ENCODE measurements at places on chromosomes 1 and 21.

DNA sequence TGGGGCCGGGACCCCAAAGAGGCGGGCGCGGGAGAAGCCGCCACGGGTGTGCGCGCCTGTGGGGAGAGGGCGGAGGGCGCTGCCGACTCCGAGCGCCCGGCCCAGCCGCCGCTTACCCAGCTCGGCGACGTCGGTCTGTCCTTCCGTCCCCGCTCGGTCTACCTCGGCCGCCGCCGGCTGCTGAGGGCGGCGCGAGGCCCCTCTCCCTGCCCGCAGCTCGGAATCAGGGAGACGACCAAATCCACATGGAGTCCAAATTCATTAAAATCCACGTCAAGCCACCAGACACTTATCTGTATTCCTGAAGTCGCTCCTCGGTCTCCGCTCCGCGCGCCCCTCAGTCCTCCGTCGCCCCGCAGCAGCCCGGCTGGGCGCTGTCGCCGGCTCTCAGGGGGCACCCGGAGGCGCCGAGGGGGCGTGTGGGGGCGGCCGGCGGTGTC, 637 bp downstream of the PLXNA2 start:
- DNase-seq = no peak

DNA sequence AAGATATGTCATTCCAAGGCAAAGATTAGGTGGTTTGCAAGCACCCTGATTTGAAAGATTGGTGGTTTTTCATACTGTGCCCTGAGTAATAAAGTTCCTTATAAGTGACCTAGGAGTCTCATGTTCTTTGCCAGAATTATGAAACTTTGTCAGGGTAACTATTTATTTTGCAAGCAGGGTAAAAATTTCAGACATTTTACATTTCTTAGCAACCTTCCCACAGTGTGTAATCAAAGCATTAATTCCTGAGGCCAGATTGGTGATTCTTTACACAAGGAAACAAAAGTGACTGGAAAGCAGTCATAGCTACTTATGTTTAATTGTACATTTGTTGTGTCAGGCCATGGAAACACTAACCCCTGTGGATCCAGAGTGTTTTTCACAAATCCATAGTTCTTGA, 998.0 kb upstream of the B3GALT2 start:
- no peak for DNase-seq

DNA sequence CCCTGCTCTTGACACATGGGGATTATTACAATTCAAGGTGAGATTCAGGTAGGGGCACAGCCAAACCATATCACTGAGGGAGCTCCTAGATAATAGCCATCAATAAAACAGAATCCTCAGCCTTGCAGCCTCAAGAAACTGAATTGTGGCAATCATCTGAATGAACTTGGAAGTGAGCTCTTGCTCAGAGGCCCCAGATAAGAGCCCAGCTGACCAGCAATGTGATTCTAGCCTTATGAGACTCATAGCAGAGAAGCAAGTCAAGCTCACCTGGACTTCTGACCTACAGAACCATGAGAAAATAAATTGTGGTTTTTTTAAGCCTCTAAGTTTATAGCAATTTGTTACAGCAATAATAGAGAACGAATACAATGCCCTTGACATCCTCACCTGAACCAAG, 302.5 kb downstream of the LTN1 start:
- DNase-seq = no peak

DNA sequence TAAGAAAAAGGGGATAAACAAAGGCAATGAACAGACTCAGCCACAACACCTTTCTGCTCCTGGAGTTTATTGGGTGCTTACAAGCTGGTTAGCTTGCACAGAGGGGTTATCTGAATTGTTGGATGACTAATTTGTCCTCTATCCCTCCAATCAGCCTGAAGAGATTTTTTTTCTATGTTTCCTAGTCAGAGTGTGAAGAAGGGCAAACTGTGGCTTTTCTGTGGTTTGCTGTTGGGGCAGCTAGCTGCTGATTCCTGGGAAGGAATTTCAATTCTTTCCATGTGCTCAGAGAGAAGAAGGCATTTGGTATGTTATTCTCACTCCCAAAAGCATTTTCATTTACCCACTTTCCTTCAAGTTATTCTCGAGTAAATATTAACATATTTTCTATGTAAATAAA, 48.6 kb downstream of the PCP4 start:
- DNase-seq = no peak

- DNase-seq = no peak
These were observed 681 bp downstream of the B4GALT2 start for GRCh38 chr1:43979528-43980254.

DNA sequence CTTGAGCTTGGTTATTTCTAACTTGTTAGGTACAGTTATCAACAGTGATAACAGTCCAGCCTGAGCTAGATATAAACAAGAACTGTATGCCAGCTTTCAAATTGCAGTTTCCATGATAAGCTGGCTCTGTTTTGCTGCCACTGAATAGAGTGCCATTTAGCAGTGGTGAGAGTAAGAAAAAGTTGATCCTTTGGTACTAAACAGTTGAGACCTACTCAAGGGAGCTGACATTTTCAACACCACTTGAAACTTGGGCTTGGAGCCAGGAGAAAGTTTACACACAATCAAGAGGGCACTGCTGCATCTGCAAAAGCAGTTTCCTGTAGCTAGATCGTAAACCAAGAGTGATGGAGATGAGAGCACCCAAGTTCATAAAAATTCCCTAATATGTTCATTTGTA, 131.3 kb downstream of the RGS7 start:
- no peak for DNase-seq

- no peak for DNase-seq
These were observed 30.2 kb upstream of the CD101 start for GRCh38 chr1:116971258-116971860.

- DNase-seq = no peak
These were observed 110.8 kb downstream of the BEND5 start for GRCh38 chr1:48665708-48666407.

Measured in stimulated activated CD8-positive, alpha-beta memory T cell treated with anti-CD3 and anti-CD28 coated beads, Interleukin-7, amount 100 ng/mL, for 1 hour (primary cell).